ENCODE measurements at places on chromosomes 16 and 17.
A peak's percentile ranks its signal among the peaks of the same experiment; 100 is the strongest.

GRCh38 chr16:19088341-19088916, 21.0 kb downstream of the COQ7 start:
- no peak for DNase-seq

GRCh38 chr16:89018282-89019158, 41.5 kb upstream of the CBFA2T3 start:
- DNase-seq, result no peak

GRCh38 chr16:56041556-56042140, 149.6 kb upstream of the GNAO1 start:
- no peak for DNase-seq

- DNase-seq, result no peak
These were observed 686 bp downstream of the SRCAP start for GRCh38 chr16:30699615-30700099.

GRCh38 chr17:42266918-42267766, 9.0 kb downstream of the STAT5B start:
- DNase-seq, result peak; percentile 21

DNA sequence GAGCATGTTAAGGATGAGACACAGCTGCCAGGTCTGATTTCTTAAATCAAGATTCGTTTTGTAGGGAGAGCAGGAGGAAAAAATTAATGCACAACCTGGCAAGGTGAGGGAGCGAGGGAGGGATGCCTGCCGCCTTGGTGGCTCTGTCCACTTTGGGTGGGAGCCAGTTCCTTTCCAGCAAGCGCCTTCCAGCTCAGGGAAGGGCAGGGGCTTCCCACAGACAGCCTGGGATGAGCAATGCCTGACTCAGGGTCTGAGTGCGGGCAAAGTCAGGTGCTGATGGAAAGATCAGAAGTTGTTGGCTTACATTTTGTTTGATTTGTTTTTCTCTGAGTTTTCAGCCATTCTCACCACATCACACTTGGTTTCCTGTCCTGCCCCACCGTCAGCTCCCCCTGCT, 220.7 kb downstream of the ENGASE start:
- no peak for DNase-seq

DNA sequence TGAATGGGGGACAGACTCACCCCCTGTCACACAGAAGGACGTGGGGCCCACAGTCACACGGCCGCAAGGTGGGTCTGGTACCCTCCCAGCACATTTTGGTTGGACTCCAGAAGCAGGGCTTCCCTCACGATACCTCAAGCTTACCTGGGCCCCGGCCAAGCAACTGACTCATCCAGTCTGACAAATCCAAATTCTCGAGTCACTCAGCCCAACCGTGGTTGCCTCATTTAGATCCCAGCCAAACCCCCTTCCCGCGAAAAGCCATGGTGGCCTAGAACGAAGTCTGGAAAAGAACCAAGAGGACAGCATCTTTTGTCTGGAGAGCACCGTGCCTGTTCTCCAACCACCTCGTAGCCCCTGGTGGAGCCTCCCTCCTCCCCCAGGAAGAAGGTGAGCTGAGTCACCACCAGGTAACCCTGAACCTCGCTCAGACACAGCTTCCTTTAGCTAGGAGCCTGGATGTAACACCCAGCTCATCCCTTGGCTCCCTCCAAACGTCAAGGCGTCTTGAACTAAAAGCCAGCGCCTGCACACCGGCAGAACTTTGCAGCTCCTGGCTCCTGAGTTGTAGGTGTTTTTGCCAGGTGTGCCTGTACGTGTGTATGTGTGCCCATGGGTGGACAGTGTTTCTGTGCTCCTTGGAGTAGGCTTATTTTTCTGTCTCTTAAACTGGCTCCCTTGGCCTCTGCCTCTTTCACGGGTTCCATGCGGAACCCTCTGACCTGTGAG, 78.9 kb downstream of the CMIP start:
- DNase-seq, result no peak

DNA sequence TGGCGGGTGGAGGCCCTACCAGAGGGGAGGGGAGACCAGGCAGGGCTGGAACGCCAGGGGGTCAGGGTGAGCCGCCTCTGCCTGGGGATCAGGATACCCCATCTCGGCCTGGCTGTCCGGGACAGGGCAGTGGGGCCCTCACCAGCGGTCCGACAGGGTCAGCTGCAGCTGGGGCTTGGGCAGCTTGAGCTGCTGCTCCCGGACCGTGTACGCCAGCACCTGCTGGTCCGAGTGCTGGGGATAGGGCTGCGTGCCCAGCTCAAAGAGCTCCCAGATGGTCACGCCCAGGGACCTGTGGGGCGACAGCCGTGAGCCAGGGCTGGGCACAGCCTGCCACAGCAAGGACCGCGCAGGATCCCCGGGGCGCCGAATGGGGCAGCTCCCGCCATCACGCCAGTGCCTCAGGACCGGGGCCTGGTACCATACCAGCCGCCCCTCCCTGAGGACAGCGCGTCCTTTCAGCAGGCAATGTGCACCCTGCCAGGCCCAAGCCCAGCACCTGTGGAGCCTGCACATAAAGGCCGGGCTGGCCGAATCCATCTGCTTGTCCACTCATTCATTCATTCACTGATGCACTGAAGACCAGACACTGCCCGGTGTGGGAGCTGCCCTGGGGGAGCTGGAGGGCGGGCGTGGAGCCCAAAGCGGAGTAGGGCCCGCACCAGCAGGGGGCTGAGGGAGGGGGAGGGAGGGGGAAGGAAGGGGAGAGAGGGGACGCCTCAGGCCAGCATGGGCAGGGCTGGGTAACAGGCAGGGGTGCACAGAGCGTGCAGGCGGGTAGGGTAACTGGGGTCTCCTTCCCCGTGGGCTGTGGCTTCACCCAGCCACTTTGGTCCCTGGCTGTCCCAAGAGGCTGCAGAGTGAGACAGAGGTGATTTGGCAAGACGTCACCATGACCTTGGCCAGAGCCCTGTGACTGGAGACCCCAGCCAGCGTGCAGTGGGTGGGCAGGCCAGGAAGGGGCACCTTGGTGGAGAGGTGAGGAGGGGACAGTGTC, 42.0 kb upstream of the PVALEF start:
- DNase-seq, result no peak

DNA sequence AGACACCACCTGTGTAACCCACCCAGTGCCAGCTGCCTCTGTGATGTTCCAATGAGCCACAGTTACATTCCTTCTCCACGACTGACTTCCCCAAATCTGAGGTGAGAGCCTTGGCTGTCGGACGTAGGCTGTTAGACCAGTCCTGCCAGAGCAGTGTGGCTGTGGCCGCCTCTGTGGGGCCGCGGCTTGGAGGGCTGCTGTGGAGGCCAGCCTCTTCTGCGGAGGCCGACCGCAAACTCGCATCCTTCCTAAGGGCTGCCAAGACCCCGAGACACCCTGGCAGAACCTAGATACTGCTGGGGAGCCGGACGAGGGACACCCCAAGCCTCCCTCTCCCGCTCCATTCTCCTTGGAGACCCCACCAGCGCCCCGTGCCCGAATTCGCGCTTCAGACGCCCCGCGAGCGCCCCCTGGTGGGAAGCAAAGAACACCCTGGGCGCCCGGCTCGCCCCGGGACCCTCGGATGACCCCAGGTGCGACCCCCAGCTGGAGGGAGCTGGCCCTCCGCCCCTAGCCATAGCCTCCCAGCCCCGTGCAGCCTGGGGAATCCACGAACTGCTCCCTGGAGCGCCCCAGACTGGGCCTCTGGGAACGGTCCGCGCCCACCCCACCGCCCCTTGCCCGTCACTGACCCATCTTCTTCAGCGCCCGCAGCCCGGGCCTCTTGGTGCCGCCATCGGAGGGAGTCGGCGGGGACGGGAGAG, 547 bp downstream of the PLCD3 start:
- DNase-seq, result no peak

- DNase-seq, result peak; percentile 60
These were observed 12.0 kb downstream of the TBC1D24 start for GRCh38 chr16:2486645-2487516.

DNA sequence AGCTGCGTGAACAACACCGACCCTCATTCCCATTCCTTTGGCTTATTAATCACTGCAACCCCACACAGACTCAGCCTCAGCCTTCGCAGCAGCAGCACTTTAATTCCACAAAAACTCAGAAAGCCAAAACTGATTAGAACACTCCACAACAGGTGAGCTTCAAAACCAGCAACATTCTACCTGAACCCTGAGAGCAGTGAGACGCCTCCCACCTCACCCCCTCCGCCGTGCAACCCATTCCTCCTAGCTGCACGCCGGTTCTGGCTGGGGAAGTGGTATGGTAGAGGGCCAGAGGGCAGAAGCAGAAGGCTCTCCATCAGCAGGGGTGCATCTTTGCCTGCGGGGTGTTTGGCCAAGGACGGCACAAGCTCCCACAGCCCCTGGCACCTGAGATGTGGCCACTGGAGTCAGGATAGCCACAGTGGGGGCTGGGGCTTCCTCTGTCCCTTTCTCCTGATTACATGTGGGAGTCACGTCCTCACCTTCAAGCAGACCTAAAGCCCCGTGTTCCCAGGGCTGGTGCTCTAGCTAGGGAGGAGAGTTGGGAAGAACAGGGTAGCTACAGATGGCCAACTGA, 1.6 kb downstream of the BORCS6 start:
- DNase-seq, result no peak

GRCh38 chr17:59001158-59001814, 105.4 kb downstream of the TRIM37 start:
- DNase-seq, result peak; percentile 64

GRCh38 chr16:30731411-30731810, 16.8 kb upstream of the PHKG2 start:
- no peak for DNase-seq

- DNase-seq, result no peak
These were observed 8.0 kb upstream of the IL32 start for GRCh38 chr16:3057181-3058138.

- no peak for DNase-seq
These were observed 242.3 kb upstream of the TBX2 start for GRCh38 chr17:61157246-61157886.
